Heart left ventricle (tissue), 16 donors: ENCODE measurements at places on chromosomes 1 and 21. TPM values are rescaled to one million over a fixed set of nuclear protein-coding genes. Genes with fewer than 3 reads are reported as not detected.

The GFI1 gene
- 0.26 TPM for total RNA-seq

The MAP7D1 gene
- 284 TPM for total RNA-seq

The WDR64 gene
- total RNA-seq, result not detected

The FCRL5 gene
- total RNA-seq, result 0.07 TPM

The RNF186 gene
- not detected for total RNA-seq

The CSRP1 gene
- 51.0 TPM for total RNA-seq

The FAM110D gene
- total RNA-seq, result 4.8 TPM

The EPHA2 gene
- total RNA-seq, result 14.8 TPM

DNA sequence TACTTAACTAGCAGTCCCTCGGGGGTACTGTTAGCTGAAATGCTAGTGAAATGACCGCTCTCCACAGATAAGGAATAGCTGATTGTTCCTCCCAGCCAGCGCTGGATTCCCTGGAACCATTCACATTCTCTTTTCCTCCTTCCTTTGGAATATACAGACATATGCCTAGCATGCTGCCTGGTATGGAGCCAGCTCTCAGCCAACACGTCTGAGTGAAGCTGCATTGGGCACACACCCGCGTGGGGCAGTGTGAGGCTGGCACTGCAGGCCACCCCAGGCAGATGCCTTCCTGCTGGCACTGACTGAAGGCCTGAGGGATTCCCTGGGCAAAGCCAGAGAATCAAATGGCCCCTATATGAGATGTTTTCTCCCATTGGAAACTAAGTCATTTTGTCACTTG is 66.7 kb downstream of the TLR5 start:
- peak overlapping the region; percentile 78 for H3K27ac ChIP-seq
- no peak for DNase-seq
- H3K36me3 ChIP-seq, result no peaks in the 10 kb centered on the region
- H3K4me1 ChIP-seq, result peaks cover 20% of the 10 kb centered on the region
- no peak overlapping the region for H3K4me3 ChIP-seq

DNA sequence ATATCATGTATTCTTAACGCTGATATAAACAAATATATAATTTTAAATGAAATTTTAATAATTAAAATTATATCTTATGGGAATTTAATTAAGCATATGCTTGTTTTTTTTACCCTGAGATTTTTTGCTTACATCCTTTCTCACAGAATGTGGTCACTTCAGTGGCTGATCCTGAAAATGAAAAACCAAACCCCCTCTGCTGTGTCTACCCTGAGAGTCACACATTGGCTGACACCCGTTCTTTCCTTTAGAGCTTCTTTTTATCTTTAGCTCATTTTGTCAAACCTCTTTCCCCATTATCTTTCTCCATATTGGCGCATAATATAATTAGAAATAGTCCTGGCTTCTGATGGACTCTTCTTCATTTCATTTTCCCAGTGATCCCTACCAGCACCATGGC is 10.8 kb upstream of the CACYBP start:
- peak overlapping the region; percentile 69 for H3K27ac ChIP-seq
- no peaks in the 10 kb centered on the region for H3K36me3 ChIP-seq
- H3K4me3 ChIP-seq, result no peak overlapping the region
- no peaks in the 10 kb centered on the region for H3K27me3 ChIP-seq

GRCh38 chr21:42025376-42026081 is 15.4 kb upstream of the ZBTB21 start:
- no peak for DNase-seq
- no peak overlapping the region for H3K4me3 ChIP-seq
- H3K4me1 ChIP-seq, result peaks cover 10% of the 10 kb centered on the region

DNA sequence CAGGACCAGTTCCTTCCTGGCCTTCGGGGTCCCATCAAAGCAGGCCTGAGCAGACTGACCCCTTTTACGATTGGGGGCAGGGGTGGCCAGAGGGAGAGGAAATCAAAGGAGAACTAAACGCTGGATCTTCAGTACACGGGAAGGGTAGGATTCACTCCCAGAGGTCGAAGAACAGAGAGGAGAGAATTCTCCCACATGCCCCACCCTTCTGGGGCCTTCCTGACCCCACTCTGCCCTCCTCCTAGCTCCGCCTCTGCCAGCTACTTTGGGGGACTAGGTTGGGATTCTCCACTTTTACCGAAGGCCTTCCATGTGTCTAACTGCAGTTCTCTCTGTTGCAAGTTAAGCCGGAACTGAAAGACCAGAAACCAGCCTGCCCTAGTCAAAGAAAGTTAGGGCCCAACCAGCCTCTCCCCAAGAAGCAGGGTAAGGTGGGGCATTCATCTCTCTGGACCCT is 654 bp upstream of the ARHGEF2 start:
- peaks cover 3% of the 10 kb centered on the region for H3K36me3 ChIP-seq
- DNase-seq, result peak; percentile 47
- H3K4me3 ChIP-seq, result peak overlapping the region; percentile 90
- H3K4me1 ChIP-seq, result peaks cover 50% of the 10 kb centered on the region

- no peaks in the 10 kb centered on the region for H3K4me1 ChIP-seq
- no peaks in the 10 kb centered on the region for H3K27me3 ChIP-seq
- H3K36me3 ChIP-seq, result no peaks in the 10 kb centered on the region
- no peak overlapping the region for H3K27ac ChIP-seq
Measured at GRCh38 chr1:15110867-15111230, 42.7 kb upstream of the TMEM51 start.

GRCh38 chr1:203038217-203038741 is 12.0 kb downstream of the PPFIA4 start:
- H3K4me3 ChIP-seq, result no peak overlapping the region
- no peaks in the 10 kb centered on the region for H3K36me3 ChIP-seq
- H3K27ac ChIP-seq, result peak overlapping the region; percentile 89
- DNase-seq, result peak; percentile 87
- no peaks in the 10 kb centered on the region for H3K27me3 ChIP-seq
- peaks cover 27% of the 10 kb centered on the region for H3K4me1 ChIP-seq

DNA sequence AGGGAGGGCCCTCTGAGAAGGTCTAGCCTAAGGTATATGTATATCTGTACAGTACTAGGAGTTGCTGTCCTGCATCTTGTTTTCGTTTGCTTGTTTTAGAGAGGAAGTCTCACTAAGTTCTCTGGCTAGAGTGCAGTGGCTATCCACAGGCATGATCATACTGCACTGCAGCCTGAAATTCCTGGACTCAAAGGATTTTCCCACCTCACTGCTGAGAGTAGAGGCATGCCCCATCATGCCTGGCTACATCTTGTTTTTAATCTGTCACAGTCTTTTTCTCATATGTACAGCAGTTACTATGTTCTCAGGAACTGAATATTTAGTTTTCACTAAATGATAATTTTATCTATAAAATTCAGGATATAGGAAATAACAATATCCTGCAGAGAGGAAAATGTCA is 15.3 kb upstream of the PYHIN1 start:
- H3K27me3 ChIP-seq, result no peaks in the 10 kb centered on the region
- H3K4me3 ChIP-seq, result no peak overlapping the region
- no peak overlapping the region for H3K27ac ChIP-seq
- H3K36me3 ChIP-seq, result no peaks in the 10 kb centered on the region
- no peak for DNase-seq
- no peaks in the 10 kb centered on the region for H3K4me1 ChIP-seq

DNA sequence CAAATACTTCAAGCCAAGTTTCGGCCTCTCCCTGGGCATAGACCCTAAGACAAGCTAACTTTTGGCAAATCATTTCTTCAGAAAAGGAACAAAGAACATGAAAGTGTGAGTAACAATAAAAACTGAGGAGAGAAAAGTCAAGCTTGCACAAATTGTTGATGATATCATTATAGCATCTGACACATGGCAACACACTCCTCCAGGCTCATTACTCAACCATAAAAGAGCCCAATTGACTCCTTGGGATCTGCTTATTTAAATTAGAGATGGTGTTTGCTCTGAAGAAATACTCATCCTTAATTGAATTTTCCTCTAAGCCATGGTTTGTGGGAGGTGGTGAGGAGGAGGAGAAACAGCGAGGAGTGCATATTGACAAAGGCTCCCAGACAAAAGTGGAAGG is 54.5 kb downstream of the TNFSF4 start:
- no peaks in the 10 kb centered on the region for H3K36me3 ChIP-seq
- H3K27ac ChIP-seq, result no peak overlapping the region

- H3K27ac ChIP-seq, result peak overlapping the region; percentile 90
- no peaks in the 10 kb centered on the region for H3K36me3 ChIP-seq
- H3K4me3 ChIP-seq, result peak overlapping the region; percentile 80
Measured at GRCh38 chr1:50959303-50959912, 659 bp downstream of the FAF1 start.

DNA sequence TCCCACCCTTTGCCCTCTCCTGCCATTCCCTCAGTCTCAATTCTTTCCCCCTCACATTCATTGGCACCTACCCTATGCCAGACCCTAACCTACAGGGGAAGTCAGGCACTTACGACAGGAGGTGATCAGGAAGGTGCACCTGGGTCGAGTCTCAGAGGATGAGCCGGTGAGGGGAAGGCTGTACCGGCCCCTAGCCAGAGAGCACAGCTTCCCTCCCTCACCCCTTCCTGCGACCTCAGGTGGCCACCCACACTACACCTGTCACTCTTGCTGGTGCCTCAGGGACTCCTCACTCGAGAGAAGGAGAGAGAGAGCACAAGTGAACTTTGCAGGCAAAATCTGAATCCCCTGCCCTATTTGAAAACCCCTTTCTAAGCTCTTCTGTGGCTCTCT is 1.7 kb upstream of the MYOM3 start:
- H3K4me1 ChIP-seq, result no peaks in the 10 kb centered on the region
- H3K27me3 ChIP-seq, result peaks cover 12% of the 10 kb centered on the region
- no peak overlapping the region for H3K4me3 ChIP-seq
- H3K27ac ChIP-seq, result no peak overlapping the region
- H3K36me3 ChIP-seq, result no peaks in the 10 kb centered on the region

DNA sequence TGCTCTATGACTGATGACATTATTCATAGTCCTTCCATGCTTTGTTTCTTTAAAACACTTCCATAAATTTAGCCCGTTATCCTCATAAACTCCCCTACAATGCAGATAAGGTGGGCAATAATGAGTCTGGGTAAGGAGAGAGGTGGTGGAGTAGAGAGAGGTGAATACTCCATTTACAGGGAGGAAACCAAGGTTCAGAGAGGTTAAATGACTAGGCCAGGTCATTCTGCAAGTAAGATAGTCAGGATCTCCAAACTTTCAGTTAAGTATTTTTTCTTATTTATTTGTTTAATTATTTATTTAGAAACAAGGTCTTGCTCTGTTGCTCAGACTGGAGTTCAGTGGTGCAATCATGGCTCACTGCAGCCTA is 26.1 kb downstream of the PAFAH2 start:
- no peaks in the 10 kb centered on the region for H3K27me3 ChIP-seq
- H3K4me1 ChIP-seq, result no peaks in the 10 kb centered on the region
- H3K27ac ChIP-seq, result no peak overlapping the region
- no peak overlapping the region for H3K4me3 ChIP-seq
- H3K36me3 ChIP-seq, result peaks cover 13% of the 10 kb centered on the region
- DNase-seq, result no peak

GRCh38 chr1:111904478-111905218 is 84.8 kb downstream of the KCND3 start:
- no peak overlapping the region for H3K4me3 ChIP-seq
- peak; percentile 36 for DNase-seq
- H3K27me3 ChIP-seq, result no peaks in the 10 kb centered on the region
- peaks cover 18% of the 10 kb centered on the region for H3K4me1 ChIP-seq
- peak overlapping the region; percentile 36 for H3K27ac ChIP-seq
- no peaks in the 10 kb centered on the region for H3K36me3 ChIP-seq

DNA sequence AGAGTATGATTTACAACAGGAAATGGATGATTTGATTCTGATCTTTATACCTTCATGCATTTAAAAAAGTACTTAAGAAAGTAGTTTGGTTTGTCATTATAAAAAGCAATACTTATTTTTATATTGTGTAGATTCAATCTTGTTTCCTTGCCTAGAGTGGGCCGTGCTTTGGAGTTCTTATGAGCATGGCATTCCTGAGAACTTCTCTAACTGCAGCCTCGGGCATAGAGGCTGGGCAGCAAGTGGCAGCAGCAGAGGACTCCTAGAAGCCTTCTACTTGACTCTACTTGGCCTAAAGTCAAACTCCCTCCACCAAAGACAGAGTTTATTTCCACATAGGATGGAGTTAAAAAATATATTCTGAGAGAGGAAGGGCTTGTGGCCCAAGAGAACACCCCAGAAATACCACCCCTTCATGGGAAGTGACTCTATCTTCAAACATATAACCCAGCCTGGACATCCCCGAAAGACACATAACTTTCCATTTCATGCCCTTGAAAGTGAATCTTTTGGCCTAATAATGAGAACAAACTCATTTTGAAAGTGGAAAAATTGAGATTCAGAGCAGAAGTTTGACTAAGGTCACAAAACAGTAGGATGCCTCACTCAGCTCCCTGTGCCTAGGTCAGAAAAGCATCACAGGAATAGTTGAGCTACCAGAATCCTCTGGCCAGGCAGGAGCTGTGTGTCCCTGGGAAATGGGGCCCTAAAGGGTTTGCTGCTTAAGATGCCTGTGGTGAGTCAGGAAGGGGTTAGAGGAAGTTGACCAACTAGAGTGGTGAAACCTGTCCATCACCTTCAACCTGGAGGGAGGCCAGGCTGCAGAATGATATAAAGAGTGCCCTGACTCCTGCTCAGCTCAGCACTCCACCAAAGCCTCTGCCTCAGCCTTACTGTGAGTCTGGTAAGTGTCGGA is at the start of gene IVL:
Gene IVL (plus strand): TSS at position 861 of the 916 bp plus-strand sequence. CDS start 1,252 bp downstream, outside the sequence.
- H3K4me3 ChIP-seq, result no peak within 1 kb of the TSS
- no peak within 1 kb of the TSS for H3K27ac ChIP-seq
- H3K36me3 ChIP-seq, result no peaks in the 10 kb centered on the region
- H3K4me1 ChIP-seq, result no peaks in the 10 kb centered on the region

- no peak for DNase-seq
- no peak overlapping the region for H3K27ac ChIP-seq
- no peaks in the 10 kb centered on the region for H3K27me3 ChIP-seq
- H3K4me3 ChIP-seq, result no peak overlapping the region
- peaks cover 53% of the 10 kb centered on the region for H3K36me3 ChIP-seq
Measured at GRCh38 chr1:226730071-226730470, 9.0 kb downstream of the ITPKB start.

DNA sequence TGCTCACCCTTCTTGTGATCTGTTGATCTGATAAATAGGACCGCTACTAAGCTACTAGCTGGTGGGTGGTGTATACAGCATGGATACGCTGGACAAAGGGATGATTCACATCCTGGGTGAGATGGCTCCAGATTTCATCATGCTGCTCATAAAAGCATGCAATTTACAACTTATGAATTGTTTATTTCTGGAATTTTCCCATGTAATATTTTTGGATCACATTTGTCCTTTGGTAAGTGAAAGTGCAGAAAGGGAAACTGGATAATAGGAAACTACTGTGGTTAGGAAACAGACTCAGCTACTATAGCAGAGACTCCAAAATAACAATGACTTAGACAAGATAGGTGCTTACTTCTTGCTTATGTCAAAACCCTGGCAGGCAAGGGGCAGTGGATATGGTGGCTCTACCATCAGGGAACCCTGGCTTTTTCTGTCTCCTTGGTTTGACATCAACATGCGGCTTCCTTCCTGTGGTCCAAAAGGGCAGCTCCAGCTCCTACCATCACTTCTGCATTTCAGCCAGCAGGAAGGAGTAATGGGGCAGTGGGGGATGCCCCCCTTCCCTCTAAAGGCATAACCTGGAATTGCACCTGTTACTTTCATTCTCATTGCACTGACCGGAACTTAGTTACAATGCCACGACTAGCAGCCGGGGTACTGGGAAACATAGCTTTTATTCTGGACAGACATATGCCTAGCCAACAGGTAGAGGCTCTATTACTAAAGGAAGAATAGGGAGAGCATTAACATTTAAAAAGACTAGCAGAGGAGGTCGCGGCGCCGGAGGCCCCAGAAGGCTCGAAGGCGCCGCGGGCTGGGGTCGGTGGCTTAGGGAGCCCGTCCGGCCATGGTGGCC is 13.8 kb upstream of the AK2 start:
- peaks cover 10% of the 10 kb centered on the region for H3K4me1 ChIP-seq
- H3K27me3 ChIP-seq, result no peaks in the 10 kb centered on the region
- no peaks in the 10 kb centered on the region for H3K36me3 ChIP-seq
- no peak overlapping the region for H3K4me3 ChIP-seq
- DNase-seq, result no peak

- H3K36me3 ChIP-seq, result peaks cover 39% of the 10 kb centered on the region
- no peaks in the 10 kb centered on the region for H3K27me3 ChIP-seq
- no peak overlapping the region for H3K27ac ChIP-seq
- H3K4me1 ChIP-seq, result peaks cover 37% of the 10 kb centered on the region
Measured at GRCh38 chr1:226884966-226885820, 14.8 kb downstream of the PSEN2 start.
